NCI-H187 (cell line): ENCODE measurements at places on chromosomes 1 and 21.

DNA sequence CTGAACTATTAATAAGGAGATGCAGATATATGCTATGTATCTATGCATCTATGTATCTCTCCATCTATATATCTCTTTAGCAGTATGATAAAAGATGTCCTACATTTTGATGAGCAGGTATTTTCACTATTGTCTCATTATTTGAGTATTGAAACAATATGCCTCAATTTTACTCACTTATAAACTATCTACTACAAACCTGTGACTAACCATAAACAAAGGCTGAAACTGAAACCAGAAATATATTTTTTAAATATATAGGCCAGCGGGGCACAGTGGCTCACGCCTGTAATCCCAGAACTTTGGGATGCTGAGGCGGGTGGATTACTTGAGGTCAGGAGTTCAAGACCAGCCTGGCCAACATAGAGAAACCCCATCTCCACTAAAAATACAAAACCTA is 22.0 kb downstream of the EIF4G3 start:
- no peak for DNase-seq

DNA sequence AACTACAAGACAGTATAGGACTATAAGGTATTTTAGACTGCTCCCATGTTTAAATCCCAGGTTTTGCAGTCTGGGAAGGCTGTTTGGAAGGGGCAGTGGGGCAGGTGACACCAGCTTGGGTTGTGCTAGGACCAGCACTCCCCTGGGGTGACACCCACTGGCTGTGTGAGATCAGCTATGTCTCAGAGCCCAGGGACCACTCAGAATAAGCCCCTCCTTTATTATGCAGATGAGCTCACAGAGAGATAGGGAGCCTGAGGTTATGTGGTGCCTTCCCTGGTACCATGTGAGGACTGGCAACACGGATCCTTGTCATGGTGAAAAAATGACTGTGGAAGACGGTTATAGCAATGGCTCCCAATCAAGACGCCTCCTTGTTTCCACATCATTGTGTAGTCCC is 71.0 kb downstream of the NENF start:
- no peak for DNase-seq

GRCh38 chr1:119893238-119893791 is 3.0 kb downstream of the ADAM30 start:
- no peak for DNase-seq

DNA sequence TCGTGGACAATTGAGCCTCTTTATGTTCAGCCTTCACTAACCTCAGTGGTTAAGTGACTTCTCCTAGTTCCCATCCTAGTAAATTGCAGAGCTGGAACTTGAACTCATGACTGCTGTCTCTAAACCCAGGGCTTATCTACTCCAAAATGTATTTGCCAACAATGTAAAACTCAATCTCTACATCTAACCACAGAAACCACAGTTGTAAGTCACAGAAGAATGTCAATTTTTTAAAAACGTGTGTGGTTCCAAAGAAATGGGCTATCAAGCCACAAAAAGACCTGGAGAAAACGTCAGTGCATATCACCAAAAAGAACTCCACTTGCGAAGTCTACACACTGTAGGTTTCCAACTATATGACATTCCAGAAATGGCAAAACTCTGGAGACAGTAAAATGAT is 172.6 kb upstream of the HMCN1 start:
- no peak for DNase-seq

DNA sequence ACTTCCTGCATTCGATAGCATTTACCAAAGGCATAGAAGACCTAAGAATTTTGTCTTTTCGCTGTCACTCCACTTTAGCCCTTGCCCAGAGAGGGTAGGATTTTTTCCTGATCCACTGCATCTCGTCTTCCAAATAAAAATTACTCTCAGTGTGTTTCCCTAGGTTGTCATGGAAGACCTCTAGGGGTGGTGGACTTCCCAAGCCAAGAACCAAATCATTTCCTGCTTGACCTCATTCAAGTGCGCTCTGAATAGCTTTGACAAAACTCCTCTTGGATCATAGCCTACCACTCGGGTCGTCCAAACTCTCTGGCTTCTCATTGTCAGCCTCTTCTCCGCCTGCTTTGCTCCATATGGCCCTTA is 431 bp upstream of the C1orf52 start:
- no peak for DNase-seq

DNA sequence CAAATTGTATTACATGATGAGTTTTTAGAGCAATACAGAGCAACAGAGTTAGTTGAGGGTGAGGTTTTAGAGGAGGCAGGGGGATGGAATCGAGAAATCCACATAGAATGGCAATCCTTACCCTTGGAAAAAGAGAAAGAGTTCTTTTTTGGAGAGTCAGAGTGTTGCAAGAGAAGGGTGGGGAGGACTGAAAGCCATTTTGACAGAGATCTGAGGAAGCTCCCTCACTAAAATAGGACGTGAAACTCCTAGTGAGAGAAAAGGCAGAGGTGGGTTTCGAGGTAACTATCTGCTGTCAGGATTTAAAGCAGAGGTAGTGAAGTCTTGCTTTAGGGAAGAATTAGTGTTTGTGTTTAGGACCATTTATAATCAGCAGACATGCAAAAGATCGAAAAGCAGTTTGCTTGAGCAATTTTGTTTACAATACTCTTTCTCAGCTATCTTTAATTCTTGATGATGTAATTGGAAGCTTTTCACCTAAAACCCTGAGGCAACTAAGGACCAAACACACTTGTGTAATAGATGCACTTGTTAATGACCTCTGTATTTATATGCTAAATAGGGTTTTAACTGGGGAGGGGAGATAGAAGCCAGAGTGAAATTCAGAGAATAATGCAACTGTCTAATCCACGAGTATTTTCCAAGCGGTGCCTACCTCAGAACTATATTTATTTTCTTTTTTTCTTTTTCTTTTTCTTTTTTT is 20.0 kb downstream of the ADAMTS5 start:
- DNase-seq, result no peak

DNA sequence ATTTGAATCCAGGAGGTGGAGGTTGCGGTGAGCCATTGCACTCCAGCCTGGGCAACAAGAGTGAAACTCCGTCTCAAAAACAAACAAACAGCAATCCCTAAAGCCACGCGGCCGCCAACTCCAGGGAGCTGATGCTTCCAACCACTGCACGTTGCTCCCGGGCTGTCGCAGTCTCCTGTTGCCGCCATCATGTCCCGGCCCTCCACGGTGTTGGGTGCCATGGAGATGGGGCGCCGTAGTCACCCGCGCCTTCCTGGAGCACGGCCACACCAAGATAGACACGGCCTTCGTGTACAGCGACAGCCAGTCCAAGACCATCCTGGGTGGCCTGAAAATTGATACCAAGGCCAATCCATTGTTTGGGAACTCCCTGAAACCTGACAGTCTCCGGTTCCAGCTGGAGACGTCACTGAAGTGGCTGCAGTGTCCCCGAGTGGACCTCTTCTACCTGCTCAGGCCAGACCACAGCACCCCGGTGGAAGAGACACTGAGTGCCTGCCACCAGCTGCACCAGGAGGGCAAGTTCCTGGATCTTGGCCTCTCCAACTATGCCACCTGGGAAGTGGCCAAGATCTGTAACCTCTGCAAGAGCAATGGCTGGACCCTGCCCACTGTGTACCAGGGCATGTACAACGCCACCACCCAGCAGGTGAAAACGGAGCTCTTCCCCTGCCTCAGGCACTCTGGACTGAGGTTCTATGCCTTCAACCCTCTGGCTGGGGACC is 32.6 kb downstream of the SLC16A1 start:
- no peak for DNase-seq
